ENCODE measurements at places on chromosomes 4 and X. TPM values are rescaled to one million over a fixed set of nuclear protein-coding genes. Genes with fewer than 3 reads are reported as not detected.

GAGE13 gene
- total RNA-seq = not detected

DUX4 gene
- not detected for total RNA-seq

HPGDS gene
- total RNA-seq = not detected

CSAG1 gene
- total RNA-seq = not detected

PIN4 gene
- 3.3 TPM for total RNA-seq

TSPAN5 gene
- 2.9 TPM for total RNA-seq

EDNRA gene
- total RNA-seq = under 0.01 TPM

PAGE2 gene
- total RNA-seq = not detected

NUDT6 gene
- 1.3 TPM for total RNA-seq

MTTP gene
- 0.63 TPM for total RNA-seq

FAT4 gene
- total RNA-seq = 0.52 TPM

ZFYVE28 gene
- total RNA-seq = 8.9 TPM

RIPPLY1 gene
- not detected for total RNA-seq

STAP1 gene
- total RNA-seq = 13.0 TPM

REPS2 gene
- 1.8 TPM for total RNA-seq

MAGEB2 gene
- total RNA-seq = not detected

NCAPG gene
- total RNA-seq = 0.42 TPM

OCRL gene
- 2.2 TPM for total RNA-seq

SYP gene
- 0.42 TPM for total RNA-seq

EOLA2 gene
- total RNA-seq = 8.8 TPM

CSN1S1 gene
- not detected for total RNA-seq

HAND2 gene
- total RNA-seq = not detected

TCEAL9 gene
- total RNA-seq = 2.5 TPM

ADH7 gene
- total RNA-seq = not detected

BTK gene
- 33.1 TPM for total RNA-seq

RNF212 gene
- total RNA-seq = 3.1 TPM

SASH3 gene
- 132 TPM for total RNA-seq

ADGRG4 gene
- not detected for total RNA-seq

IBSP gene
- 0.21 TPM for total RNA-seq

SHROOM3 gene
- total RNA-seq = 0.42 TPM

RASL11B gene
- total RNA-seq = 0.31 TPM

FDCSP gene
- total RNA-seq = not detected

MTNR1A gene
- total RNA-seq = not detected

Measured in mononuclear cell (primary cell).